Naive thymus-derived CD8-positive, alpha-beta T cell (primary cell): ENCODE measurements at places on chromosomes 1 and 21.

- no peak for DNase-seq
These were observed 85.9 kb upstream of the DPH5 start for GRCh38 chr1:101111461-101111860.

DNA sequence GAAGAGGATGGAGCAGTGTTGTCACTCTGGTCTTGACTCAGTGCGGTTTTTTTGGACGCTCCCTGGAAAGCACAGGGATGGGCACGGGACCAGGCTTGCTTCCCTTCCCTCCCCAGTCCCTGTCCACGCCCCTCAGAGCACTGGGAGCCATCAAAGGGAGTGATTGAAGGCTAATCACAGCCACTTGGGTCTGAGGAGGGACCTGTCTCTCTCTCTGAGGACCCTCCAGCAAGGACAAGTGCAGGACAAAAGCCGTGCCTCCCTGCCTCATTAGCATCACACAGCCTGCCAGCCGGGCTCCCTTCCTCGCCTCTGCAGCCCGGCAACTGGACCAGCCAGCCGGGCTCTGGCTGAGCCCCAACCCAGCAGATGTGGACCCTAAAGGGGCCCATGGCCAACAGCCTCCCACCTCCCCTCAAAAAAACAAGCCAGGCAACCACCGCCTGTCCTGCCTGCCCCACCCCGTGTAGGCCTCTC is 18.6 kb upstream of the PDZK1IP1 start:
- no peak for DNase-seq

DNA sequence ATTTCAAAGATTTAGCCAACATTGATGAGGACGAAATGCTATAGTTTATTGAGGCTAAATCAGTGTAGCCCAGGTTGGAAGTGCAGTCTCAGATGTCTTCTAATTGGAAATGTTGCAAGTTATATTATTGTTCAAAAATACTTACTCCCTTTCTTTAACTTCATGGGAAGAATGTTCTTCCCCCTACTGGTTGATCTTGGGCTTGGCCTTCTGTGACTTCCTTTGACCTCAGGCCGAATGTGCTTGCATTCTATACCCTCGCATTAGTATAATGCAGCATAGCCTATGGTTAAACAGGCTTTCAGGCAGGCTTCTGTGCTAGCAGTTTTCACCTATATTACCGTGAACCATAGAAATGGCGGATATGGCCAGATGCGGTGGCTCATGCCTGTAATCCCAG is 77.3 kb downstream of the RPE65 start:
- DNase-seq = no peak

DNA sequence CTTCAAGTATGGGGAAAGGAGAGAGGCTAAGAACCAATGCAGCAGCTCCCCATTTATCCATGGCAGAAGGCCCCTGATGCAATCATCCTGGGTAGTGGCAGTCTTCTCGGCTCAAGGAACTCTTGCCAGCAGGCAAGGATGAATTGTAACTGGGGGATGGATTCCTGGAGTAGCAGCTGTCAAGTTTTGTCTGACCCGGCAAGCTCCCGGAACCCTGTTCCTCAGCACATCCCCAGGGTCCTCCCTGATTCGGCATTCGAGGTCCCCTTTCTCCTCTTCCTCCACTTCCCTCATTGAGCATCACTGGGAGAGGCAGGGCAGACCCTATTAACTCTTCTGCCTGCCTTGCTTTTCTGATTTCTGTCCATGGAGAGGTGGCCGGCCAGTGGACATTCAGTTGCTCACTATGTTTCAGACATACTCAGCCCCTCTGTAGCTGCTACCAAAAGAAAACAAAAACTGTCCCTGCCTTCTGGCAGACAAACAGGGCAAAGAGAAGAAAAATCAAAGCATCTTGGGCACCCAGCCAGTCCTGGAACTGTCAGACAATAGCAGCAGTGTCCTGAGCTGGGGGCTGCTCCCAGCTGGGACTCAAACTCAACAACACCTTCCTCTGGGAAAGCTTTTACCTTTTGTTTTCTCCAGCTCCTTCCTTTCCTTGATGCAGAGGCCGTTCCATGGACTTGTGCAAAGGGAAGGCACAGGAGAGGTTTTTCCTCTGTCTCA is 5.6 kb upstream of the PTCH2 start:
- DNase-seq = no peak

DNA sequence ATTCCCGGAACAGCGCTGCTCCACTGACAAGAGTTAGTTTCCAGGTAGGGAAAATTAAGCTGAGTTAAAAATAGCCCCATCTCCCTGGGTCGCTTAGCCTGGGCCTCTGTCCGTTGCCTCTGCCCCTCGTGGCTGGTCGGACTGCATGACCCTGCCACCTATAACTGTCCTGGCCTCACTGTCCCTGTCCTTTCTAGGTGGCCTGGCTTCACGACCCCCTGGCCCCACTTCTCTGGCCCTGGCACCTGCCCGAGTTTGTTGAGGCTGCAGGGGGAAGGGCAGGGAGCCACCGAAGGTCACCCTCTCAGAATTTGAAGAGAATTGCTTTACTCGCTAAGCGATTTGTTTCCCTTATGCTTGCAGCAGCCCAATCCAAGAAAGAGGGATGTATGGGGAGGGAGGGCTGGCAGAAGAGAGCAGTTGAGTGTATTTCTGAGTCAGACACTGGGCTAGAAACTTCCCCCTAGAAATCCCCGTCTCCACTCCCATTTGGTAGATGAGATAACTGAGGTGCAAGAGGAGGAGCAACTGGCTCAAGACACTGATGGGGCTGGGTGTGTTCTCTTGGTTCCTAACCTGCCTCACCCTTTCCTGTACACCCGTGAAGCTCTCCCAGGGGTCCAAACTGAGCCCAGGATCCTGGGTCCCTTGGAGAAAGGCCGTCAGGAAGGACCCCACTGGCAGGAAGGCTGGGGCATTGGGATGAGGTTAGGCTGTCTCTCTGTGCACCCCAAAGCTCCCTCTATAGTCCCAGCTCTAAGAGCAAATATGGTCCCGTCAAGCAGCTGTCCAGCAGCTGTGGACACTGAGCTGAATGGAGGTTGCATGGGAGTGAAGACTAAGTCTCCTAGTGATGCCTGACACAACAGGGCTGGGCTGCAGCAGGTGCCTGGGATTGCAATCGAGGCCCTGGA is 2.9 kb upstream of the EDN2 start:
- DNase-seq = no peak

DNA sequence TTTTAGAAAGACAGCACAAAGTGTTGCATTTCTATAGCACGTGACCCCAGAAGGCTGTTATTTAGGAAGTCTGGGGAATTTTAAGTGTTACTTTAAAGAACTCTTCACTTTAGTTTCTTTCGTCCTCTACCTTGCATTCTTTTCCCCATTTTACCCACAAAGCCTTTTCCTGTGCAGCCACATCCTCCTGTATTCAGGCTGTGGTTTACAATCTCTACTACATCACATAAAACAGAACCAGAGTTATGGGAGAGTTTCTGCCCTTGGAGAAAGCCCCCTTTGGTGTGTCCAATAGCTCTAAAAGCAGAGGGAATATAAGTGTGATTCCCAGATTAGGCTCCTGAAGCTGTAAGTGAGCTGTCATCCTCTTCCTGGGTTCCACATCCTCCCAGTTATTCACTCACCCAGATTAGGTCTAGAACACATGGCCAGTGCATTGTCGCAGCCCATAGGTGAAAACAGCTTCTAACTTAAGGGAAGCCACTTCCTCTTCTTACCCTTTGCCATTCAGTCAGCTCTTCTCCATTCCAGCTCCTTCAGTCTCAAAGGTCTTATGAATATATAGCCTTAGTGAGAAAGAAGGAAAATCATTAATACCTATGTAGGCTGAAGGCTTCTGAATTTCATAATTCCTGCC is 171.1 kb downstream of the PIGK start:
- DNase-seq = no peak

DNA sequence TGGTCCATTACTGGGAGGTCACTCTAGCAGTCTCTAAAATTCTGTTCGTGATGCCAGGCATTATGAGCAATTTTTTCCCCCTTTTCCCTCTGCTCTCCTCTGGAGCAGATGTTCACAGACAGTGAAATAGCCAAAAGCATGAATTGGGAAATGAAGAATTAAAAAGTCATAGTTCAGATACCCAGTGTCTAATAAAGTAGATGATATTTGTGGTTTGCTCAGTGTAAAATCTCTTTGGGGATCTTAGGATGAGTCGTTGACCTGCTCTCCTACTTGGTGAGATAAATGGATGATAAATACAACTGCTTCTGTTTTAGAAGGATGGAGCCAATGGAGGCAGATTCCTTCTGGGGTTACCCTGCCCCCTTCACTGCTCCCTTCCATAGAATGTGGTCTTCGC is 56.3 kb downstream of the KIAA0040 start:
- no peak for DNase-seq

- no peak for DNase-seq
These were observed 57.4 kb downstream of the LGR6 start for GRCh38 chr1:202250982-202251381.

- DNase-seq = no peak
These were observed 45.7 kb downstream of the MTF2 start for GRCh38 chr1:93124556-93125355.

GRCh38 chr1:89847191-89847729 is 26.4 kb downstream of the LRRC8D start:
- DNase-seq = no peak

DNA sequence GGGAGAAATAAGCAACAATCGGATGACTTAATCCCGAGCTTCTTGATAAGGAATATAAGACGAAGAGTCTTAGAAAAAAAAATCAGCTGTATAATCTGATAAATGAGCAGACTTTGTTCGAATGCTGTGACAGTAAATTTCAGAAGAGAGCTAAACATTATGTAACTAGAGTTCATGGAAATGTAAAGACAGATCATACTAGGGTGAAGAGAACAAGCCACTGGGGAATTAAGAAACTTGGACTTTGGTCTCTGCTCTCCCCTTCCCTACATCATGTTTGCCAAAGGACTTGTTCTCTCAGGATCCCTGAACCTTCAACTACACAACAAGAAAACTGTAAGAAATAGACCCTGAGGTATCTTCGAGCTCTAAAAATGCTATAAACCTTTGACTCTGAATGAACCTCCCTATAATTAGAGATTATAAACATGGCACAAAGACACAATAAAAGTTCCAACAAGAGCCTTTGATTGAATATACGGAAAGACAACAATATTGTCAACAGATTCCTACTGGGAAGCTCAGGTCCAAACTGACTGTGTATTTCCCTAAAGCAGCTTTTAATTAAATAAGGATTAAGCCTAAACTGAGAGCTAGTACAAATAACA is 27.5 kb downstream of the FRRS1 start:
- DNase-seq = no peak

GRCh38 chr1:46404482-46405196 is 10.5 kb downstream of the FAAH start:
- DNase-seq = no peak

DNA sequence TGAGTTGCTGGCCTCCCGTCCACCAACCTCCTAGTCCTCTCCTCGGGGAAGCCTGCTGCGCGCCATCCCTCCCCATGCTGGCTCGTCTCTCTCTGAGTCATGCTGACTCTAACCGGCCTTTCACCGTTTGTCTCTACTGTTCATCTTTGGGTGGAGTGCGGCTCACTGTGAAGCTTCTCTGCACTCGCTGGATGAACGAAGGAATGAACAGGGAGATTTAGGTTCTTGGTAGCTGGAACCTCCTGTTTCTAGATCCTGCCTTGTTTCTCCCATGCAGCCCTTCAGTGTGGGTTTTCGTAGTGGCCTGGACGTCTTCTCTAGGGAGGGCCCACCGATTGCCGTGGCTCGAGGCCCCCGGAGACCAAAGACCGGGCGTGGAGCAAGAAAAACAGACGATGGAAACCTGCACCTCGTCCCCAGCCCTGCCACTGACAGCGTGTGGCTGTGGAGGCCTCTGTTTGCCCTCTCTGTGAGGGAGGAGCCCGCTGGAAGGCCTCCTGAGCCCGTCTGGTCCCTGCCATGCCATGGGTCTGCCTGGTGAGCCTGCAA is 227.6 kb upstream of the C1orf174 start:
- DNase-seq = no peak

- no peak for DNase-seq
These were observed 4.0 kb upstream of the LAPTM5 start for GRCh38 chr1:30761381-30762151.

- no peak for DNase-seq
These were observed 23.8 kb downstream of the IGFN1 start for GRCh38 chr1:201214461-201214860.

DNA sequence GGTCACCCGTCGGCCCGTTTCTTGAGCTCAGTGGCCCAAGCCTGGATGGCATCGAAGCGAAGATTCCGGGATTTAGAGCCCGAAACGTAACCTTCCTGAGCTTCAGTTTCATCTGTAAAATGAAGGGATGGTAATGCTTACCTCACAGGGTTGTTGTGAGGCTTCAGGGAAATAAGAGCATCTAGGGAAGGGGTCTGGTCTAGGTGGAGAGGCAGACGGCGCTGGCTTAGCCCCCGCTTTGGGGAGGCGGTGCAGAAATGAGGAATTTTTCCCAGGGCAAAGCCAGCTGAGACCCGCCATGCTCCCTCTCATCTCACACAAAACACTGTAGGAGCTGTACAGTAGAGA is 717 bp upstream of the MYCL start:
- no peak for DNase-seq

GRCh38 chr1:65959896-65960567 is 167.3 kb downstream of the PDE4B start:
- no peak for DNase-seq

GRCh38 chr1:202274611-202275010 is 67.1 kb downstream of the UBE2T start:
- peak; percentile 27 for DNase-seq

DNA sequence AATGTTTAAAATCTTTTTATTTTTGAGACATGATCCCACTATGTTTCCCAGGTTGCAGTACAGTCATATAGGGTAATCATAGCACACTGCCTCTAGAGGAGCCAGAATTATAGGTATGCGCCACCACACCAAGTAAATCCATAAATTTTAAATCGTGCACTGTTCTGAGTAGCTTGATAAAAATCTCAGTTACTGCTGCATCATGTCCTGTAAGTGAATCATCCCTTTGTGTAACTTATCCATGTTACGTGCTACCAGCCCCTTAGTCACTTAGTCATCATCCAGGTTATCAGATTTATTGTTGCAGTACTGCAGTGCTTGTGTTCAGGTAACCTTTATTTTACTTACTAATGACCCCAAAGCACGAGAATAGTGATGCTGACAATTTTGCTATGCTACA is 1770.9 kb downstream of the BRINP3 start:
- no peak for DNase-seq

DNA sequence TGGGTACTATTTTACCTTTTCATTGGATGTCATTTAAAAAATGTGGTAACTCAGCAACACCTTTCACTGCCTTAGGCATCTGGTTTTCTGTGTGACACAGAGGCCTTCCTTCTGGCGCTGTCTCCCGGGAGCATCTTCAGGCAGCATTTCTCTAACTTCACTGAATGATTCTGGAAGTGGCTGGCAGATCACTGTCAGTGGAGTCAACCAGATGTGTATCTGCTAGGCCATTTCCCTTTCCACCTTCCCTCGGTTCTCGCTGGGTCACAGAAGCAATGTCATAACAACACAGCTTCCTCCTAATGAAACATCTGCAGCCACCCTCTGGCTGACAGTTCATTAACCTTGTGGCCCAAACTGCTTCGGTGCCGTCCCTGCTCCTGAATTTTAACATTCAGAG is 137.8 kb downstream of the KIF26B start:
- no peak for DNase-seq

DNA sequence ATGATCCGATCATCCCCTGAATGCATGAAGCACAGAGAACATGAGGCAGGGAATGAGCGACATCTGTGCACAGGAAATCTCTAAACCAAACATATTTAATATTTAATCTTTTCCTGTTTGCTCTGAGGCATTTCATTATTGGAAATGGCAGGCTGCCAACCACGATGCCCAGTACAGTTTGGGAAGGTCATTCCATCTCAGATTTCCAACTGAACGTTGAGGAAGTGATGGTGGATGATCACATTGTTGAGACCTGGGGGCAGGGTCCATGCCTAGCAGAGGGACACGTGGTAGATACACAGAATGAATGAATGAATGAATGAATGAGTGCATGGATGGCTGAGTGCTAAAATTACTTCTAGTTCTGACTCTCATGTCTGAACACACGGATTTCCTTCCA is 15.9 kb upstream of the FASLG start:
- DNase-seq = no peak
